ENCODE measurements at places on chromosomes 6 and 20. TPM values are rescaled to one million over a fixed set of nuclear protein-coding genes. Genes with fewer than 3 reads are reported as not detected.
A peak's percentile ranks its signal among the peaks of the same experiment; 100 is the strongest.

Gene SMIM26
- total RNA-seq = 68.3 TPM

- H3K27me3 ChIP-seq = no peaks in the 10 kb centered on the region
- no peak overlapping the region for H3K4me3 ChIP-seq
- H3K4me1 ChIP-seq = no peaks in the 10 kb centered on the region
- H3K36me3 ChIP-seq = peaks cover 3% of the 10 kb centered on the region
Measured at GRCh38 chr6:100845676-100846075, 35.5 kb downstream of the ASCC3 start.

- peaks cover 30% of the 10 kb centered on the region for H3K4me1 ChIP-seq
- H3K27ac ChIP-seq = no peak overlapping the region
- peak; percentile 57 for DNase-seq
- H3K4me3 ChIP-seq = no peak overlapping the region
- no peaks in the 10 kb centered on the region for H3K27me3 ChIP-seq
- no peaks in the 10 kb centered on the region for H3K36me3 ChIP-seq
Measured at GRCh38 chr6:118776607-118777549, 117.1 kb upstream of the ASF1A start.

DNA sequence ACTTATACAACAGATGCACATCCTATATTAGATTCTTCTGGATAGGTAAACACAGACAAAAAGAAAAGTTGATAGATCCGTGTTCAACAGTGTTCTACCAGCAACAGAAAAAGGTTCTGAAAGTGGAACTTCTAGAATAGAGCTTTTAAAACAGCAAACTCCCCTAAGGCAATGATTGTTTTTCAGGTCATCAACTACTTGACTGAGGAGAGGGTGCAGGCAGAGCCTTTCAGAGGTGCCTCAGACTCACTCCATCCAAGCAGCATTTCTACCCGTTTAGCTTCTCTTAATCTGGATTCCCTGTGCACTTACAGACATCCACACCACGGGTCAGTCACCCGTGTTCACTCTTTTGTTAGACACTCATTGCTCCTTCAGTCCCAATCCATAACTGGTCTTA, 28.9 kb downstream of the FYN start:
- H3K4me3 ChIP-seq = peak overlapping the region; percentile 51
- no peaks in the 10 kb centered on the region for H3K27me3 ChIP-seq
- H3K27ac ChIP-seq = peak overlapping the region; percentile 30
- no peak for DNase-seq

DNA sequence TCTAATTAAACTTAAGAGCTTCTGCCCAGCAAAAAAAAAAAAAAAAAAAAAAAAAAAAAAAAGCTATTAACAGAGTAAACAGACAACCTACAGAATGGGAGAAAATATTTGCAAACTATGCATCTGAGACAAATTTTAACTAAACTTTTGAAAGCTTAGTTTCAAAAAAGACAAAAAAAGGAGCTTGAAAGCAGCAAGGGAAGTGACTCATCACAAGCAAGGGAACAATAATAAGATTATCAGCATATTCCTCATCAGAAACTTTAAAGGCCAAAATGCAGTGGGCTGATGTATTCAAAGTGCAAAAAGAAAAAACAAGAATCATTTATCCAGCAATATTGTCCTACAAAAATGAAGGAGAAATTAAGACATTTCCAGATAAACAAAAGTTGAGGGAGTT, 158.6 kb downstream of the RNF144B start:
- DNase-seq = no peak
- H3K27ac ChIP-seq = no peak overlapping the region
- peaks cover 42% of the 10 kb centered on the region for H3K36me3 ChIP-seq
- H3K4me3 ChIP-seq = no peak overlapping the region
- peaks cover 28% of the 10 kb centered on the region for H3K4me1 ChIP-seq
- H3K27me3 ChIP-seq = no peaks in the 10 kb centered on the region

- no peak overlapping the region for H3K4me3 ChIP-seq
- H3K36me3 ChIP-seq = peaks cover 18% of the 10 kb centered on the region
- no peaks in the 10 kb centered on the region for H3K27me3 ChIP-seq
- no peaks in the 10 kb centered on the region for H3K4me1 ChIP-seq
- H3K27ac ChIP-seq = no peak overlapping the region
Measured at GRCh38 chr6:20915156-20915555, 380.9 kb downstream of the CDKAL1 start.

DNA sequence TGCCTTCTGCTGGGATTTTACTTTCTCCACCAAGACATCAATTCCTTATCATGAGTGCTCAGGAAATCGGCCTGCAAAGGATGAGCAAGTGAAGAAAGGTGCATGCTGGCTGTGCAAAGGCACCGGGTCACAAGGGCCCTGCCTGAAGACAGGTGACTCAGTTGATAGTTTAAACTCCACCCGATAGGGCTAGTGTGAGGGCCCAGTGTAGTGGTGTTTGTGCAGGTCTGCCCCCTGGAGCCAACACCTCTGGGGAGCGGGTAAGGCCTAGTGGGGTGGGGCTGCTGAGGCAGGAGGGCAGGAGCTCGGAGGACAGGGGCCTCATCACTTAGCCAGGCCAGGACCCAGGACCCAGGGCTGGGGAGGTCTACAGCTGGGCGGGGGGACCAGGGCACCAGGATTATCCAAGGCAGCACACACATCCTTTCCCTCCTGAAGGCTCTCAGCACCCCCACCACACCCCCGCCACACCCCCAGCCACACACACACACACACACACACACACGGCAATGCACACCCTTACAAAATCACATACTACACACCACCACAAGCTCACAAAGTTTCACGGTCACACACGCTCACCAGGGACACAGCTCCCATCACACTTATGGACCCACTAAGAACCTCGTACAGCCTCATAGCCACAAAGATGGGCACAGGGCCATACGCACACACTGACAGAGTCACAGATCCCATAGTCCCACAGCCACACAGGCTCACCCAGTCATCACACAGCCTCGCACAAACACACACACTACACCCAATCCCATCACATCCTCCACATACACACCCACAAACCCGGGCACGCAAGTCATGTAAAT, 75.4 kb downstream of the GRM4 start:
- no peaks in the 10 kb centered on the region for H3K36me3 ChIP-seq
- DNase-seq = no peak

DNA sequence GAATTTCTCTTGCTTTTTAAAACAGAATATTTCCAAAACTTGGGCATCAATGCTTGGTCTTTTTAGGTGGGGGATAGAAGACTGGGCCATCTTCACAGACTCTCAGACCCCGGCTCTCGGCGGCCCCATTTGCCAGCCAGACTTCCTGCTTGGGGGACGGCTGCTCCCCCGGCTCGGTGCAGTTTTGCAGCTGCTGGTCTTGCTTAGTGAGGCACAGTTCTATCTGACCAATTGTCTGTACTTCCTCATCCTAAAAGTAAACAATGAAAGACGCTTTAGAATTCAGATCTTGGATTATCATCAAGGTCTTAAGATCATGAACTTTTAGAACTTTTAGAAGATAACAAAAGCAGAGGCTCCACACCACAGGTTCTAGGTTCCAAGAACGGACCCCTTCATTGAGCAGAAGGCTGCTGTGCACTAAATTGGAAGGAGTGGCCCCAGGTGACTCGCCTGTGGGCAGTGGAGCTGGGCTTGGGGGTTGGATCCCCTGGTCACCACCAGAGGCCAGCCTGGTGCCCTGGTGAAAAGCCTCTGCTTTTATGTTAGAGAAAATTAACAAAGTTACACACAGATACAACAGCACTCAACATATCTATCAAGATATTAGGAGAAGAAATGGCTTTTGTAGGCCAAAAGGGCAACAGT, 26.7 kb downstream of the RNASET2 start:
- peaks cover 16% of the 10 kb centered on the region for H3K4me1 ChIP-seq
- H3K36me3 ChIP-seq = no peaks in the 10 kb centered on the region
- H3K27me3 ChIP-seq = peaks cover 4% of the 10 kb centered on the region
- no peak for DNase-seq
- H3K4me3 ChIP-seq = no peak overlapping the region

Gene NFKBIE
- 16.1 TPM for total RNA-seq

DNA sequence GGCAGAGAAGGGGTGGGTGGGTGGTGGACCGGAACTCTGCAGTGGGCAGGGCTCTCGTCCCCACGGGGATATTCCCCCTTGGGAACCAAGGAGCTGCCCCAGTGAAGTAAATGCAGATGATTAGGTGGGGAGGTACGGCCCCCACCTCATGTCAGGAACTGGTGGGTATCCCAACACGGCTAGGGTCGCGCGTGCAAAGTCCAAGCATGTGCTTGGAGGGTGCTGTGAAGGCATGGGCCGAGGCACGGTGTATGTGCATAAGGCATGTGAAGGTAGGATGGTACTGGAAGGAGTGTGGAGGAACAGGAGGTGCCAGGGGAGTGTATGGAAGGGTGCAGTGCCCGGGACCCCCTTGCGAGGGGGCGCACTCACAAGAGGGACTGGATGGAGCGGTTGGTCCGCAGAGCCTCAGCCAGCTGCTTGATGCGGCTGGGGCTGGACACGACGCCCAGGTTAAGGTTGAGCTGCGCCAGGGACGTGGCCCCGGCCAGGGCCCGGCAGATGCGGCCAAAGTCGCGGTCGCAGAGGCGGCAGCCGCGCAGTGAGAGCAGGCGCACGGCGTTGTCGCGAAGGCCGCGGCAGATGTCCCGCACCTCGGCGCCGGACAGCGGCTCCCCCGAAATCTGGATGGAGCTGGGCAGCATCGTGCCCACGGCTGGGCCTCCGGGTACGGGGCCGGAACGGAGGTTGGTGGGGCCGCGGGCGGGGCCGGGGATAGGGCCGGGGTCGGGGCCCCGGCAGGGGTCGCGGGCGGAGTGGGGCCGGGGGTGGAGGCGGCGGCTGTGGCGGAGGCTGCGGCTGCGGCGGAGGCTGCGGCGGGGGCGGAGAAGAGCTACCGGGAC, 783 bp downstream of the LRRC73 start:
- peak; percentile 28 for DNase-seq
- H3K4me1 ChIP-seq = peaks cover 19% of the 10 kb centered on the region

- H3K4me1 ChIP-seq = no peaks in the 10 kb centered on the region
- H3K27ac ChIP-seq = no peak overlapping the region
- H3K27me3 ChIP-seq = peaks cover 57% of the 10 kb centered on the region
- no peak overlapping the region for H3K4me3 ChIP-seq
Measured at GRCh38 chr20:946826-947225, 30.7 kb upstream of the ANGPT4 start.

DNA sequence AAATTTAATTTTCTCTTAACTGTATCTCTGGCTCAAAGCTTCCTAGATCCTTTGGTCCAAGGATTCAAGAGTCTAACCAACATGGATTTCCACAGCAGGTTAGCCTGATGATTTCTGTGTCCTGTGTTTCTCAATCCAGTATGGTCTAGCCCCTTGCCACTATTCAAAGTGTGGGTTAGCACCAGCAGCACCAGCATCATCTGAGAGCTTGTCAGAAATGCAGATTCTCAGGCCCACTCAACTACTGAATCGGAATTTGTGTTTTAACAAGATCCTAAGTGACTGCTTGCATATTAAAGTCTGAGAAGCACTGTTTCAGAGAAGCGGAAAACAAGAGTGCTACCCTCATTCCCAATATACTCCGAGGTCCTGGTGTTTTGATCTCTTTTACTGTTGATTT, 133.8 kb upstream of the PRDM1 start:
- no peaks in the 10 kb centered on the region for H3K27me3 ChIP-seq
- no peak for DNase-seq
- no peak overlapping the region for H3K27ac ChIP-seq
- no peaks in the 10 kb centered on the region for H3K36me3 ChIP-seq
- no peaks in the 10 kb centered on the region for H3K4me1 ChIP-seq
- no peak overlapping the region for H3K4me3 ChIP-seq

DNA sequence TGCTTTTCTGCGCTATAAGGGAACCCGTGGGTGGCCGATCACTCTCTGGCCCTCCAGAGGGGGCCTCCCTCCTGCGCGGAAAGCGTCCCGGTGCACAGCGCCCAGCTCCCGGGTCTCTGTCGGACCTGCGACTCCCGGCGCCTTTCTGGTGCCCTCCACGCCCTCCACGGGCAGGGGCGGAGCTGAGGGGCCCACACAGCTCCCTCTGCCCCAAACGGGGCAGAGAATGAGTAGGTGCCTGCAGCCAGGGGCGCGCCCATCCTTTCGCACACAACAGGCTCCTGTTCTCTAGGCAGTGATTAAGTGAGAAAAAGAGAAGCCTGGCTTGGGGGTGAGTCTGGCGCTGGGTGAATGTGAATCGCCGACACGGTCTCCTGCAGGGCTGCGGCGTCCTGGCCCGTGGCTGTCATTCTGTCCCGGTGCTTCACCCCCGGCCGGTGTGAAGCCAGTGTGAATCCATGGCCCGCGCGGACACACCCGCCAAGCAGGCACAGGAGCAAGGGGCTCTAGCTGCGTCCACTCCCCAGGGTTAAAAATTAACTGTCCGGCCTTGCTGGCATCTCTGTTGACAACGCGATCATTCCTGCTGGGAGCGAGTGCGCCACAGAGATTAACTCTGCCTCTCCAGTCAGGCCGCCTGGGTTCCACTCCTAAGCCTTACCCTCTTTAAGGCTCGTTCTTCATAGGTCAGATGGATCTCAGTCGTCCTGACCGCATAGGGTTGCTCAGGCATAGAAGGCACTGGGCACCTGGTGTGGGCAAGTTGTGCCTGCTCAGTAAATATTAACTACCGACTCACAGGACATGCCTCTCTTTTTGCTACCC, 88.8 kb downstream of the PCSK2 start:
- H3K27me3 ChIP-seq = no peaks in the 10 kb centered on the region
- H3K4me3 ChIP-seq = no peak overlapping the region
- no peak overlapping the region for H3K27ac ChIP-seq
- DNase-seq = no peak
- peaks cover 20% of the 10 kb centered on the region for H3K4me1 ChIP-seq

Gene EEF1A2
- 4.6 TPM for total RNA-seq

GRCh38 chr6:147554281-147554680, 45.8 kb downstream of the SAMD5 start:
- H3K36me3 ChIP-seq = no peaks in the 10 kb centered on the region
- H3K27me3 ChIP-seq = no peaks in the 10 kb centered on the region
- no peak overlapping the region for H3K4me3 ChIP-seq
- DNase-seq = no peak
- peaks cover 16% of the 10 kb centered on the region for H3K4me1 ChIP-seq

GRCh38 chr6:115203381-115203780, 857.3 kb downstream of the FRK start:
- H3K27me3 ChIP-seq = no peaks in the 10 kb centered on the region
- no peak overlapping the region for H3K27ac ChIP-seq
- no peaks in the 10 kb centered on the region for H3K36me3 ChIP-seq
- DNase-seq = no peak
- H3K4me3 ChIP-seq = no peak overlapping the region

- H3K27me3 ChIP-seq = no peaks in the 10 kb centered on the region
- no peak overlapping the region for H3K27ac ChIP-seq
- H3K4me1 ChIP-seq = peaks cover 36% of the 10 kb centered on the region
Measured at GRCh38 chr6:56850626-56851025, 104.3 kb upstream of the BEND6 start.

Gene SIRPB2
- not detected for total RNA-seq

- no peak for DNase-seq
- no peaks in the 10 kb centered on the region for H3K27me3 ChIP-seq
- H3K27ac ChIP-seq = no peak overlapping the region
- peaks cover 15% of the 10 kb centered on the region for H3K4me1 ChIP-seq
- peaks cover 4% of the 10 kb centered on the region for H3K36me3 ChIP-seq
- H3K4me3 ChIP-seq = no peak overlapping the region
Measured at GRCh38 chr6:158381214-158381613, 68.9 kb downstream of the TULP4 start.

Gene TCF21
- total RNA-seq = not detected

- no peak overlapping the region for H3K27ac ChIP-seq
- DNase-seq = no peak
- H3K36me3 ChIP-seq = no peaks in the 10 kb centered on the region
Measured at GRCh38 chr20:53413186-53413631, 180.4 kb downstream of the ZNF217 start.

Gene TRIM38
- total RNA-seq = 0.77 TPM
